ENCODE measurements at places on chromosomes 1 and 21.

GRCh38 chr1:222233444-222234158, 314.3 kb downstream of the HHIPL2 start:
- DNase-seq = no peak

GRCh38 chr1:228474507-228474906, 12.7 kb upstream of the RNF187 start:
- DNase-seq = peak; percentile 50

GRCh38 chr1:227654858-227655752, 80.0 kb downstream of the JMJD4 start:
- DNase-seq = no peak

GRCh38 chr1:117110774-117111173, 10.8 kb downstream of the TRIM45 start:
- no peak for DNase-seq

GRCh38 chr1:201648066-201648906, 109.4 kb downstream of the NAV1 start:
- peak; percentile 7 for DNase-seq

DNA sequence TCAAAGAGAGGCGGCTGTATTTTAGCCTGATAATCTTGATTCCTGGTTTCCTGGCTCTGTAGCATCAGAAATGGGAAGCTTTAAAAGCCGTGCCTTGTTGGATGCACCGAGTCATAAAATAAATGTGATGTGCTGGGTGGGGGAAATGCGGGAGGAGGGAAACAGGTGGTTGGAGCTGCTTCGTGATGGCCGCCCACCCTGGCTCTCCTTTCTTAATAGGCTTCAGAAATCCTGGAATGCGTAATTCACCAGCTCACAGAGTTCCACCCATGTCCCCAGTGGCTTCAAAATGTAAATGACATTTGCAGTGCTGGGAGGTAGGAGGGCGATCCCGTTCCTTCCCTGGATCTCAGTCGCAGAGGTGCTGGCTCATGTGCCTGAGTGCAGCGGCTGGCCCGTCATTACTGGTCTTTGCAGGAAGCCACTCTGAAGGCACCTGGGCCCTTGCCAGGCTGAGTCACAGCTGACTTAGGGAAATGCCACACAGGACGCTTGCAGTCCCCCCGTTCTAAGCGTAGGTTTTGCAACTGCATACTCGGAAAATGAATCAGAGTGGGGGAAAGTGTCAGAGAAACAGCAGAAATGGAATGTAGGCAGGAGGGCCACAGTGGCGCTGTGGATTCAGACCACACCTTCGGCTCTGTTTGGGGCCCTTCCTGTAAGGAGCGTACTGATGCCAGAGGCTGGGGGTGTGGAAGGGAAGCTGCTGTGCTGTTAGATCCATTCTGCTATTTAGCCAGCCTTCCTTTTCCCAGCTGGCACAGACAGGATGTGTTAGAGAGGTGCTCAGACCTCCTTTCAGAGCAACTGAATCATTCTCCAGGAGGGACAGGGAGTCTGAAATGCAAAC, 37.6 kb downstream of the GALNT2 start:
- peak; percentile 97 for DNase-seq

DNA sequence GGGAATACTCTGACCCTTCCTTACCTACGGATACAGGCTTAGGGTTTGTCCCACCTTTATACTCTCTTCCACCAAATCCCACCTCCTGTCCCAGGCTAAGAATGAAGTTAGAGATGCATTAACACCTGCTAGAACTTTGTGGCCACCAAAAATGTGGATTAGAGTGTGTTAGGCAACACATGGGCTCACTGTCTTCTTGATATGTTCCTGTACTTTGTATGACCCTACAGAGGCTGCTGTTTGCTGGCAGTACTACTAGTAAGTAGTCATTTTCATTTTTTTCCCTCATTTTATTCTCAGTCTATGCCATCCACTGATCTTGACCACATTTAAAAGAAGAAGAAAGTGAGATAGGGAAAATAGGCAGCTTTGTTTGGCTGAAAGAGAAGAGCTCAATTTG, 21.0 kb upstream of the TMEM39B start:
- no peak for DNase-seq

- no peak for DNase-seq
Measured at GRCh38 chr1:31569596-31570173, 6.6 kb upstream of the TINAGL1 start.

- DNase-seq = no peak
Measured at GRCh38 chr21:43997766-43998742, 14.1 kb upstream of the TRAPPC10 start.

DNA sequence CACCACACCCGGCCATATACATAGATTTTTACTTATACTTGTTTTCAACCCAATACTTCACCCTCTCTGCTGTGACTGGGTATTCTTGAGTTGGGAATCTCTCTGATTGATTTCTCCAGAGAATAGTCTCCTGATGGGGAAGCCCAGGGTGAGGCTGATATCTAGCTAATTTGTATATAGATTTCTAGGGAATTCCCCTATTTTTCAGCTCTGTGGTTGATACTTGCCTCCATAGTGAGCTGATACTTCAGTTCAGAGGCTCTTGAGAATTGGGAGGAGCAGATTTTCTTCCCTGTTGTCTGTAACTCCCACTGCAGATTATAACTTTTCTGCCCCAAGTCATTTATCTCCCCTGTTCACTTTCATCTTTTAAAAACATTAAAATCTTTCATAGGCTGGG, 14.5 kb upstream of the SH3BGRL3 start:
- DNase-seq = no peak

DNA sequence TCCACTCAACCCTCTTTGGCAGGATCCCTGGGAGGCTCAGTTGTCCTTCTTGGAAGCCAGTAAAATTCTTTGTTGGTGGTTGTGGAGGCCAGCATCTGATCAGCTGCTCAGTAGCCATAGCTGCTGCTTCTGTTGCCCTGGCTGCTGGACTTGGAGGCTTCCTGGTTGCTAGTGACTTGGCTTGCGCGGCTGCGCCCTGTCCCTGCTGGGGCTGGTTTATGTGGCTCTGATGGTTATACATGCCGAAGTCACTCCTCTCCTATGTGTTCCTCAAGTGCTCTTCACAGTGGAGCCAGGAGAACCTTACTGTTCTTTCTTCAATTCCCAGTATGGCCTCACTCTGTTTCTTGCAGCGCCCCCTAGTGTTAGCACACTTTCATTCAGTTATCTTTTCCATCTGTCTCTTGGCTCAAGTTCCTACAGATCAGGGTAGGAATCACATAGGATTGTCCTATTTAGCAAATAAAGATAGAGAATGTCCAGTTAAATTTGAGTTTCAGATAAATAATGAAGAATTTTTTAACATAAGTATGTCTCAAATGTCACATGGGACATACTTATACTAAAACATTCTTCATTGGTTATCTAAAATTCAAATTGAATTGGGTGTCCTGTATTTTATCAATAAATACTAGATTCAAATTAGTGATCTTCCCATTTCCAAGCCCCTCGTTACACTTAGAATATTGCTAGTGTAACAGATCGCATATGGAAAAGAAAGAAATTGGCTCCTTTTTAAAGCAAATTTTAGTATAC, 176.5 kb downstream of the TGFB2 start:
- peak; percentile 67 for DNase-seq

DNA sequence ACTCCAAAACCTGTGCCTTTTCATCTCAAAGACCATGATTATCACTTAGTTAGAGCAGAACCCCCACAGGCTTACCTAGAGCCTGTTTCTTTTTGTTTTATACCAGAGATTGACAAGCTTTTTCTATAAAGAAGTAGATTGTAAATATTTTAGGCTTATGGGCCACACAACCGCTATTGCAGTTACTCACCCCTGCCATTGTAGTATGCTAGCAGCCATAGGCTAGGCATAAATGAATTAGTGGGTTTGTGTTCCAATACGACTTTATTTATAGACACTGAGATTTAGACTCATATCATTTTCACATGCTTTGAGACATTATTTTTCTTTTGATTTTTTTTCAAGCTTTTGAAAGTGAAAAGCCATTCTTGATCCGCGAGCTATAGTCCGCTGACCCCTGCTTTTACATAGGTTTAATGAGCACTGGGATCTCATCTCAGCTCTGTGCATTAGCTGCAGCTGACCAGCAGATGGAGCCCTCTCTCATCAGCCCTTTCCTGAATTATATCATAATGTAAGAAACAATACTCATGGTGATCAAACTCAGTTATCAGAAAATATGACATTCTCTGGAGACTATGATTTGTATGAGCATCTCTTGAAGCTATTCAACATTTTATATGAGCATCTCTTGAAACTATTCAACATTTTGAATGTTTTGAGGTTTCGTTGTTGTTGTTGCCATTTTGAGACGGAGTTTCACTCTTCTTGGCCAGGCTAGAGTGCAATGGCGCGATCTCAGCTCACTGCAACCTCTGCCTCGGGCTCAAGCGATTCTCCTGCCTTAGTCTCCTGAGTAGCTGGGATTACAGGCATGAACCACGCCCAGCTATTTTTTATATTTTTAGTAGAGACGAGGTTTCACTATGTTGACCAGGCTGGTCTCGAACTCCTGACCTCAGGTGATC, 111.9 kb upstream of the L1TD1 start:
- DNase-seq = peak; percentile 55

DNA sequence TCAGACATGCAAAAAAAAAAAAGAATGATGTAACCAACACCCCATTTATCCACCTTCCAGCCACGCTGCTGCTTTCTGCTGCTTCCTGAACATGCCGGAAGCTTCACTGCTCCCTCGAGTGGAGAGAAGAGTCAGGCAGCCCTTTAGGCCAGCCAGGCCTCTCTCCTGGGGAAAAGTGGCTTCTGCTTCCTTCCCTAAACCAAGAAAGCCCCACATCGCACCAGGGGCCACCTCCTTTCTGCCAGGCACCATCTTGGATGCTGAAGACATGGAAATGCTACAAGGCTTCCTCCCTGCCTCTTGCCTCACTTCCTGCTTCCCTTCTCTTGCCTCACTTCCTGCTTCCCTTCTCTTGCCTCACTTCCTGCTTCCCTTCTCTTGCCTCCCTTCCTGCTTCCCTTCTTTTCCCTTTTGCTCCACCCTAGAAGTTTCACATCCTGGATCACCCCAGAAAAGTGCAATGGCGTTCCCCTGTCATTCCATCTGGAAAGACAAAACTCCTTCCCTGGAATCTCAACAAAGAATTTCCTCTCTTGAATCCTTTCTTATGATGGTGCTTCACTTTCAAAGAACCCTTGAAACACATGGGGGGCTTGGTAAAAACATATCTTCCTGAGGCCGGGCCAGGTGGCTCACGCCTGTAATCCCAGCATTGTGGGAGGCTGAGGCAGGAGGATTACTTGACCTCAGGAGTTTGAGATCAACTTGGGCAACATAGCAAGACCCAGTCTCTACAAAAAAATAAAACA, 18.7 kb downstream of the TNFRSF8 start:
- no peak for DNase-seq

GRCh38 chr1:74683656-74684055, 10.1 kb upstream of the ERICH3 start:
- no peak for DNase-seq

DNA sequence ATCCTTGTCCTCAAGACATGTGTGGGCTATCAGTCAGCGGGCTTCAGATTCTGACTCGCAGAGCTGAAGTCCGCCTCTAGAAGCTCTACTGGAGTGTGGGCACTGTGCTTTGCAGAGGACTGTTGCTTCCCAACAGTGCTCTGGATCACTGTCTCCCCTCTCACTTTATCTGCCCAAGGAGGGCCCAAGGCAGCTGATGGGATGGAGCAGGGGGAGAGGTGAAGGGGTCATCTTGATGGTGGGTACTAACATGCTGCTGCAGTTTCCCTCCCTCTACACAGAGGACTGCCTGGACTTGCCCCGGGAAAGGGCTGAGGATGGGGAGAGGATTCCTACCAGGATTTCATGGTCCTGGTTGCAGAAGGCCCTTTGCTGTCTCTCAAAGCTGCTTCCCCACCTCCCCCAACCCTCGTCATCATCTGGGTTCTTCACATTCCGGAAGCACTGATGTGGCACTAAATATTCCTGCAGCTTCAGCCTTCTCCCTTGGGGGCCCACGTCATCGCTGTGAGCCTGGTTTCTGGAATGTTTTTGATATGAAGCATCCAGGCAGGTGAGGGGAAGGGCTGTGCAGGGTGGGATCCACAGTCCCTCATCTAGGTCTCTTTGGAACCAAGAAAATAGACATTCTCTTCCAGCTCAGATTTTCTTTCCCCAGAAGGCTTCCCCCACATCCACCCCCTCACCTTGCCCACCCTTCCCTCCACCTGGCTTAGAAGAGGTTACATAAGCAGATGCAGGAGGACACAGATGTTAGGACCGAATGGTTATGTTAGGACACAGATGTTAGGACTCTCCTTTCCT, 23.2 kb downstream of the NUAK2 start:
- no peak for DNase-seq

- DNase-seq = no peak
Measured at GRCh38 chr1:9875636-9876000, 34.5 kb downstream of the CTNNBIP1 start.

GRCh38 chr1:185567440-185567839, 166.8 kb upstream of the HMCN1 start:
- no peak for DNase-seq

- DNase-seq = peak; percentile 86
Measured at GRCh38 chr1:204323887-204324286, 35.8 kb downstream of the PLEKHA6 start.

DNA sequence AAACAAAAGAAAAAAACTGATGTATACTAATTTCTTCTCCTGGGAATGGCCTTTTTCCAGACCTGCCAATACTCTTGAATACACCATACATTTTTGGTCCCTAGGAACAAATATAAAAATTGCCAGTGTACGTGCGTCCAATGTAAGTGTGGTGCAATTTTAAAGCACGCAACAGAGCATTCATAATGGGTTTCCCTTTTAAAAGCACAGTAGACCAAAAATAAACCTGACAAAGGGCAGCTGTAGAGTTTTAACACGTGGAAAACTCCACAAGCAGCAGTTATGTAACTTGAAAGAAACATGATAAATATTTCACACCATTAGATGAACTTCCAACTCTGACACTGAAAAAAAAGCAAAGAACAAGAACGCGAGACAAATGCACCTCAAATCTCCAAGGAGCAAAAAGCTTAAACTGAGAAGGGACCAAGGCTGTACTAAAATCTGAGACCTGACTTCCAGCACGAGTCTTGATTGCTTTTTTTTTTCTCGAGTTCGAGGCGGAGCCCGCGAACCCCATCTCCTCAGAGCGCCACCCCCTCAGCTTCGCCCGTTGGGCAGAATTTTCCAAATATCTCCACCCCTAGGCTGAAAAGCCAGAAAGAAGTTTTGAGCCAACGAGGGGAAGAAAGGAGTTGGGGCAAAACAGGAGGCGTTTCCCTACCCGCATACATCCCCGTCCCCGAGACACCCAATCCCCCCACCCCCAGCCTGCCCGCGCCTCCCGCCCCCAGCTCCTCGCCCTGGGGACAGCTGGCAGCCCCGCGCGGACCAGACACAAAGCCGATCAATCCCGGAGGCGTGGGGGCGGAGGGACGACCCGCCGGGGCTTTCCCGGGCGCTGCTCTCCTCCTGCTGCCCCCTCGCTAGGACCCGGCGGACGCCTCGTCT, at the start of gene JAM2:
Gene JAM2, plus strand, starts transcription at position 599 of the 891 bp plus-strand sequence. CDS start 564 bp downstream, outside the sequence.
- DNase-seq = peak; percentile 62

DNA sequence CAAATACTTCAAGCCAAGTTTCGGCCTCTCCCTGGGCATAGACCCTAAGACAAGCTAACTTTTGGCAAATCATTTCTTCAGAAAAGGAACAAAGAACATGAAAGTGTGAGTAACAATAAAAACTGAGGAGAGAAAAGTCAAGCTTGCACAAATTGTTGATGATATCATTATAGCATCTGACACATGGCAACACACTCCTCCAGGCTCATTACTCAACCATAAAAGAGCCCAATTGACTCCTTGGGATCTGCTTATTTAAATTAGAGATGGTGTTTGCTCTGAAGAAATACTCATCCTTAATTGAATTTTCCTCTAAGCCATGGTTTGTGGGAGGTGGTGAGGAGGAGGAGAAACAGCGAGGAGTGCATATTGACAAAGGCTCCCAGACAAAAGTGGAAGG, 54.5 kb downstream of the TNFSF4 start:
- DNase-seq = no peak

GRCh38 chr1:157369808-157370521, 182.3 kb downstream of the FCRL5 start:
- peak; percentile 53 for DNase-seq

GRCh38 chr1:198273748-198274295, 117.0 kb downstream of the NEK7 start:
- DNase-seq = no peak

All from activated CD8-positive, alpha-beta T cell treated with anti-CD3 and anti-CD28 coated beads for 36 hours (primary cell).